MCF 10A (cell line): ENCODE measurements at places on chromosomes 3 and 15. TPM values are rescaled to one million over a fixed set of nuclear protein-coding genes. Genes with fewer than 3 reads are reported as not detected.

The NRG4 gene
- not detected in 2 replicates for total RNA-seq

DNA sequence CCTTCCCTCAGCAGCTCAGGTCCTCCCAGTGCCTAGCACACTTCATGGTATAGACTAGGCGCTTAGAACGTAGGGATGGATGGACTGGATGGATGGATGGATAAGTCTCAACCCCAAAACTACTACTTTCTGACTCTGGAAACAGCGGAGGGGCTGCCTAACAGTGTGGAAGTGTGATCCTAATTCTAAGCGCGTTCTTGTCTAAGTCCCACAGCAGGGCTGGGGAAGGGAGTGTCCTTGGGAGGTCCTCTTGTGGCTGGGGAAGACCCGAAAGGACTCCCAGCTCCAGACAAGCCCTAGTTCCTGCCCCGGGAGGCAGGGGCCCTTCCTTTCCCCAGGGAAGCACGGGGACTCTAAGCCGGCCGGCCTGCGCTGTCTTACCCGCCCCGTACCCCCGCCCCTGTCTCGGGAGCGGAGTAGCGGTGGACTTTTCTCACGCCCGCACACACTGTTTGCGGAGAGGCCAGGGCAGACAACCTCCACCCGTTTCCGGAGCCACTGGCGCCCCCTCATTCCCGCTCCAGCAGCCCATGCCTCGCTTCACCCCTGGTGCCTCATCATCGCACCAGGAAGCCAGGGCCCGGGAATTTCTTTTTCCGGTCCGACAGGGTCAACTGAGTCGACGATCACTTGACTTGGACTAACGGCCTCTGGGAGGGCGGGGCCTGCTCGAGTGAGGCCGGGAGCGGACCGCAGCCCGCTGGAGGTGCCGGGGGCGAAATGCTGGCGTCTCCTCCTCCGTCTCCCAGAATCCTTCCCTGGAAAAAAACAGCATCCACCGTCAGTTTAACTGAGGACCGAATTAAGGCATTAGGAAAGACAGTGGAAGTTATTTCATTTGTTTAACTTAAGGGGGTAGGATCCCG is 133.3 kb downstream of the TBC1D2B start:
- no peak overlapping the region for H3K4me3 ChIP-seq
- DNase-seq = peak; percentile 62
- H3K4me1 ChIP-seq = no peaks in the 10 kb centered on the region
- H3K27ac ChIP-seq = no peak overlapping the region

GRCh38 chr3:34189133-34189532 is 390.7 kb downstream of the PDCD6IP start:
- H3K36me3 ChIP-seq = no peaks in the 10 kb centered on the region
- H3K27me3 ChIP-seq = peaks cover 43% of the 10 kb centered on the region

DNA sequence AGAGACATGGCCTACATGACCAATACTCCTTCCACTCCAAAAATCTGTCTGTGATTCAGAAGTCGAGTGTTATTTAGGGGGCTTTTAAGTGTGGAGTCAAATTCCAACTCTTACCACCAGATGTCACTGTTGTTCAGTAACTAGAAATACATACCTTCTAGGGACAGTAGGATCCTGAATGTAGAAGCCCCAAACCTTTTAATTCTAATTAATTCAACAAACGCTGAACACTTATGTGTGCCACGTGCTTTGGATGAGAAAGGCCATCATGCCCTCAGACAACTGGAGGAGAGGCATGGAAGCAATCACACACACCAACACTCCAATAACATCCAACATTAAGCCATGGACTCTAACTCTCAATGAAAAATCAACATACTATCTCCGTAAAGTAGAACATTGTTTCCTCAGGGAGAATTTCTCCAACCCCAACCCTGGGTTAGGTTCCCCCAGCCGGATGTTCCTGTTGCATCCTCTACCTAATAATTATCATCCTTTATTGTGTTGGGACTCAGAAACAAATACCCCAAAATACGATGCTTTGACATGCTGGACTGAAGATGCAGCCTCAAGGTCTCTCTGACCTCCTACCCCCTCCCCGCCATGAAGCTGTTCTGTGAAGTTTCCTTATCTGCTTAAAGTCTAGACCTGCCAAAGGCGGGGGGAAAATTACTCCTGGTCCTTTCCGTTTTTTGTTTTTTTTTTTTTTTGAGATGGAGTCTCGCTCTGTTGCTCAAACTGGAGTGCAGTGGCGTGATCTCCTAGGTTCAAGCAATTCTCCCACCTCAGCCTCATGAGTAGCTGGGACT is 8.0 kb upstream of the CCDC13 start:
- peak; percentile 72 for DNase-seq
- H3K4me3 ChIP-seq = no peak overlapping the region
- peak overlapping the region; percentile 97 for H3K27ac ChIP-seq
- H3K27me3 ChIP-seq = no peaks in the 10 kb centered on the region
- H3K36me3 ChIP-seq = peaks cover 55% of the 10 kb centered on the region
- peaks cover 42% of the 10 kb centered on the region for H3K4me1 ChIP-seq

GRCh38 chr3:10883478-10884234 is 67.6 kb downstream of the SLC6A11 start:
- H3K36me3 ChIP-seq = no peaks in the 10 kb centered on the region
- peak; percentile 34 for DNase-seq
- H3K4me3 ChIP-seq = no peak overlapping the region
- H3K4me1 ChIP-seq = peaks cover 8% of the 10 kb centered on the region

DNA sequence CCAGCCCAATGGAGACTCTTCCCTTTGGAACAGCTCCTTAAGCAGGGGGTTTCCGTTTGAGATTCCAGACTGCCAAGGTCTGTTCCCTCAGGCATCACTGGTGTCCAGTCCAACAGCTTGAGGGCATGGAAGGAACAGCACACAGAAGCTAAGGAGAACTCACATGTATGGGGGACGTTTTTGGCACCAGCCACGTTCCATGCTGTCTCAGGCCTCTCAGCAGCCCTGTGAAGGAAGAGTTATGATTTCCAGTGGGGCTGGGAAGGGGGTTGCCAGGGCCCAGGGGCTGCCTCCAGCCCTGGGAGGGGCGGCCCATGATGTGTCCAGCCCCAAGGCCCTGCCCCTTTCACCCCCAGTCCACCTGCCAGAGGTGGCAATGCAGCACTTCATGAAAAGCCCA is 7.5 kb upstream of the RHO start:
- H3K27me3 ChIP-seq = no peaks in the 10 kb centered on the region
- peaks cover 4% of the 10 kb centered on the region for H3K36me3 ChIP-seq
- no peaks in the 10 kb centered on the region for H3K4me1 ChIP-seq

- no peaks in the 10 kb centered on the region for H3K27me3 ChIP-seq
- peaks cover 5% of the 10 kb centered on the region for H3K36me3 ChIP-seq
- no peak for DNase-seq
- H3K4me1 ChIP-seq = peaks cover 28% of the 10 kb centered on the region
Observed at GRCh38 chr3:129699199-129699598, 92.7 kb upstream of the PLXND1 start.

The KIF15 gene
- total RNA-seq = 5.6 and 10.6 TPM in 2 replicates

GRCh38 chr15:98312913-98313312 is 335.4 kb upstream of the IGF1R start:
- H3K27ac ChIP-seq = no peak overlapping the region
- DNase-seq = no peak
- peaks cover 7% of the 10 kb centered on the region for H3K36me3 ChIP-seq
- H3K4me1 ChIP-seq = peaks cover 5% of the 10 kb centered on the region
- H3K27me3 ChIP-seq = peaks cover 32% of the 10 kb centered on the region
- H3K4me3 ChIP-seq = no peak overlapping the region

DNA sequence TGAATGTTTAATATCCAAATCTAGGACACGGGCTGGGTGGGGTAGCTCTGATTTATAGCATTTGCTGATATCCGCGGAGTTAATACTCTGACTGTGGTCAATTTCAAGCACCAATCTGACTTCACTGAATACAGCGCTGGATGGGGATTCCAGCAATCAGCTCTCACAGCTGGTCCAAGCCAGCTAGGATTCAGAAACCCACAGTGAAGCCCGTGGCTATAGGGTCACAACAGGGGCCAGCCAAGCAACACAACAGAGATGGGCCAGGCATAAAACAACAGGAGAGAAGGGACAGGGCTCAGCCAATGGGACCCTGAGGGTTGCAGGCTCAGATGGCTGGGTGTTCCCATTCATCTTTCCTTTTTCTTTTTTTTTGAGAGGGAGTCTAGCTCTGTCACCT is 5.4 kb upstream of the LMAN1L start:
- H3K4me1 ChIP-seq = peaks cover 23% of the 10 kb centered on the region
- H3K4me3 ChIP-seq = no peak overlapping the region
- peaks cover 18% of the 10 kb centered on the region for H3K36me3 ChIP-seq
- H3K27ac ChIP-seq = no peak overlapping the region
